Spleen (tissue), 13 donors: ENCODE measurements at places on chromosomes 7 and 10. TPM values are rescaled to one million over a fixed set of nuclear protein-coding genes. Genes with fewer than 3 reads are reported as not detected.

The DCLRE1A gene
- total RNA-seq = 7.4 TPM

The ABCC2 gene
- 1.3 TPM for total RNA-seq

The C10orf105 gene
- 4.3 TPM for total RNA-seq

The WASHC2A gene
- total RNA-seq = 44.5 TPM

The SLC26A5 gene
- total RNA-seq = 0.10 TPM

The NUTM2A gene
- 2.4 TPM for total RNA-seq

The OR2F2 gene
- total RNA-seq = not detected

The CCDC3 gene
- total RNA-seq = 28.9 TPM

The CPED1 gene
- 49.5 TPM for total RNA-seq

The HOXA13 gene
- total RNA-seq = not detected

The ANKRD2 gene
- not detected for total RNA-seq

The ENKUR gene
- 0.85 TPM for total RNA-seq
